Smooth muscle cell of the brain vasculature (primary cell): ENCODE measurements at places on chromosomes 5 and 9.

- no peak for DNase-seq
These were observed 35.7 kb downstream of the SLC6A3 start for GRCh38 chr5:1409381-1410110.

- no peak for DNase-seq
These were observed 80.9 kb downstream of the FOXD1 start for GRCh38 chr5:73367650-73368049.

- DNase-seq: no peak
These were observed 215.7 kb upstream of the ELL2 start for GRCh38 chr5:96177303-96177869.

- DNase-seq: no peak
These were observed 3.2 kb upstream of the TMEM245 start for GRCh38 chr9:109122726-109123621.

GRCh38 chr5:176541338-176542134 is 4.3 kb upstream of the RNF44 start:
- DNase-seq: no peak

GRCh38 chr9:89436963-89437625 is 60.8 kb downstream of the SEMA4D start:
- DNase-seq: no peak

DNA sequence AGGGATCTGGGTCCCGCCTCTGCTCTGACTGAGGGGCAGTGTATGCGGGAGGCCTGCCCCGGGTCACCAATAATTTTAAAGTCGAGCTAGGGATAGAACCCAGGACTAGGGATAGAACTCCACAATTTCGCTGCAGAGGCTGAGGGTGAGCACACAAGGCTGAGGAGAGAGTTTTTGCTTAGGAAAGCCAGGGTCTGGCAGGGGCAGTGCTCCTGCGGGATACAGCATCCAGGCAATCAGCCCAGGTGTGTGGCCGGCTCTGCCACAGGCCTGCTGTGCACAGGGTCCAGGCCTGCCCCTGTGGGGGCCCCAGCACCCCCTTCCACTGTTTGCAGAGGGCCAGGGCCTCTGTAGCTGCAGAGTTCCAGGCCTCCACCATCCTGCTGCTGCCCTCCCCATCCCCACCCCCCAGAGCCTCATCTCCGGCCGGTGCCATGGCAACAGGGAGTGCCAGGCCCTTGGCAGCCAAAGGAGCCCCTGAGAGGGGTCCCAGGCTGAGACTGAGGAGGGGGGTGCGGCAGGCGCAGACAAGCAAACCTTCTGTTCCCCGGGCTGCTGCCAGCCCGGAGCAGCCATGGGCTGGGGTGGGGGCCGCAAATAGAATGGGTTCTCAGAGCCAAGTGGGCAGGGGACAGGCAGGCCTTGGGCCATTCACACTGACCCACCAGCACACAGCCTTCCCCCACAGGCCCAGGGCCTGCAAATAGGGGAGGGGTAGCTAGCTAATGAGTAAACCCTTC is 8.6 kb downstream of the PDGFRB start:
- DNase-seq: no peak

DNA sequence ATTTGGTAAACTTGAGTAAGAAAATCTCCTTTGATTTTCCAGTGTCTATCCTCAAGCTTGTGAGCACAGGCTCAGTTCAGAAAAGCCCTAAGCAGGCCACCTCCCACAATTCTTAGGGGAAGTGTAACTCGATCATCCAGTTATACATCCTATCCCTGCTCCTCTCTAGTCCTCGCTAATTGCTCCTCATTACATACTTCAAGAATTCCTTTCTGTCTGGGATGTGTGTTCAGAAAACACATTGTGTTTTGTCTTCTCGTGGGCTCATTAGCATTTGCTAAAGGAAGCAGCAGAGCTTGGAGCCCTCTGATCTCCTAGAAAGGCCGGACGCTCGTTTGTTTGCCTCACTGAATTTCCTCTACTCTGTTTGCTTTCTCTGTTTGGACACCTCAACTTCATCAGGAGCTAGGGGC is 268.2 kb upstream of the RFX3 start:
- no peak for DNase-seq
